ENCODE measurements at places on chromosomes 6 and 20. TPM values are rescaled to one million over a fixed set of nuclear protein-coding genes. Genes with fewer than 3 reads are reported as not detected.

The MICA gene
- 42.3 TPM for total RNA-seq

DNA sequence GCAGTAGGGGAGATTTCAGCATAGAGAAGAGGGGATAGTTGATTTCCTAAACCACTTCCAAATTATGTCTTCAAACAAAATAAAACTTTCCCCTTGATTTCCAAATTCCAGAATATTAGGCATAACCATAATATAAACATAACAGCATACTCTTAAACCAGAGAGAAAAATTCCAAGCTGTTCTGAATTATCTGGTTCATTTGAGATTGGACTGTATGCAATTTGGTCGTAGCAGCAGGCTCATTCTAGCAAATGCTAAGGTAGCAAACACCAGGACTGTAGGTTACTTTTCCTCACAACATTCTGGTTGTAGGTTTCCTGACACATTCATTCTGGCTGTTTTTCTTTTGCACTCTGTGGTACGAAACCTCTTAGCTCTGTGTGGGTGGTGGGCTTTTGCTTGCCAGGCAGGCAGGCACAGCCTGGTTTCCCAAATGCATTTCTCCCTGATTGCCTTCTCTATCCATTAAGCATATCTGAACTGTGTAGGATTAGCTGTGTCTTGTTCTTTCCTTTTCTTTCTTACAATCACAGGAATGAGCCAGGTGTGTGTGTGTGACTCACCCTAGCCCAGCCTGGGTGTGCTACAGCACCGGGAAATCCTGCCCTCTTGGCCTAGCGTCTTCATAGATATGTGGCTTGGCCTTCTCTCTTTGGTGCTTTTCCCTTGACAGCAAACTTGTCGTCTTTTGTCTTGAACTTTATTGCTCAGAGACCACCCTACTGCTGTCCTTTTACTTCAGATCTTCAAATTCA is 77.1 kb downstream of the JARID2 start:
- DNase-seq = peak; percentile 56

GRCh38 chr6:111799576-111800258 is 73.5 kb downstream of the FYN start:
- no peak for DNase-seq

The KCNB1 gene
- not detected for total RNA-seq

The LPA gene
- not detected for total RNA-seq

DNA sequence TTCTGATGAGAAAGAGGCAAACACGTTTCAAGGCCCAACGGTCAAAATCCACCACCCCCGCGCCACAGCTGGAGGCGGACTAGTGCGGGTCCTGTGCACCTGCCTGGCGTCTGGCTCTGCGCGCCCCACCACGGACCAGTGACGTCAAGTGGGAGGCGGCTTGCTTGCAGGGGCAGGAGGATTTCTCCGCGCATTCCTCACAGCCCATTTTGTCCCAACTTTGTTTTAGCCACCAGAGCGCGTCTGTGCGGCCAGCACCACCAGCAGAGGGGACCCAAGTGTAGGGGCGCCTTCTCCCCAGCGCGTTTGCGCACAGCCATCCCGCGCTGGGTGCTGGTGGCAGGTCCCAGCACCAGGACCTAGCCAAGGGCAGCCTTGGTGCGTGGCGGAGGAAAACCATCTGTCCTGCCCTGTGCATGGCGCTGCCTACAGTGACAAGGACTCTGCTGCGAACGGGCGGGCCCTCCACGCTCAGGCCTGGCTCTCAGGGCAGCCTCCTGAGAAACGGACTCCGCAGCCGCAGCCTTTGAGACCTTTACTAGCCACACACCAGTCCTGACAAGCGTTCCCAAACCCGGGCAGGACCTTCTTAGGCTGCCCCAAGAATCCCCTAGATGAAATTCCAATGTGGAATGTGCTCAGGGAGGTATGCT is 194.8 kb upstream of the EXOC2 start:
- no peak for DNase-seq

- DNase-seq = no peak
These were observed 17.1 kb downstream of the TTLL2 start for GRCh38 chr6:167341665-167342655.

GRCh38 chr20:41307021-41307420 is 10.5 kb downstream of the ZHX3 start:
- no peak for DNase-seq

The CALHM6 gene
- 9.6 TPM for total RNA-seq

DNA sequence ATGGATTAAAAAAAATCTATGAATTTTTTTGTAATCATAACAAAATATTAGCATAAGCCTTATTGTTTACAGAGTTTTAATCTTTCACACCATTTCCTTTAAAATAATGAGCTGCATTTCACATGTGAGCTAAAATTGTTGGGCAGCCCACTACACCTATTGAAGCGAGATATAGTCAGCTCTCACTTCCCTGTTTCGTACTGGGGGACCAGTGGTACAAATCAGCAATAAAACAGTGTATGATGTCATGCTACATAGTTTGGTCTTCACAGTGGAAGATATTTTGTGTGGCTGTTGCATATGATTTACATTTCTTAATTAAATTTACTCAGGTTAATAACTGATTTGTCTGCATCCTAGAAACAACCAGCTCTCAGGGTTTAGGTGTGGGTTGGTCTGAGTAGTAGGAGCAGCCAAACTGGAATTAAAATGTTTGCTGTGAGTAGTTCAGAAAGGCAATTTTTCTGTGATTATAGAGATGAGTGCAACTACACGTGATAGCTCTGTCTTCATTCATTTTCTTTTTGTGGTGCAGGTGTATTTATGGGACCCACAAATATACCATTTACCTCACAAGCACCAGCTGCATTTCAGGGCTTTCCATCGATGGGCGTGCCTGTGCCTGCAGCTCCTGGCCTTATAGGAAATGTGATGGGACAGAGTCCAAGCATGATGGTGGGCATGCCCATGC is 99.3 kb downstream of the B3GAT2 start:
- DNase-seq = no peak

- DNase-seq = peak; percentile 67
These were observed 320.2 kb downstream of the BTBD9 start for GRCh38 chr6:38319256-38320212.

The ADGB gene
- total RNA-seq = not detected

The BTN1A1 gene
- not detected for total RNA-seq

DNA sequence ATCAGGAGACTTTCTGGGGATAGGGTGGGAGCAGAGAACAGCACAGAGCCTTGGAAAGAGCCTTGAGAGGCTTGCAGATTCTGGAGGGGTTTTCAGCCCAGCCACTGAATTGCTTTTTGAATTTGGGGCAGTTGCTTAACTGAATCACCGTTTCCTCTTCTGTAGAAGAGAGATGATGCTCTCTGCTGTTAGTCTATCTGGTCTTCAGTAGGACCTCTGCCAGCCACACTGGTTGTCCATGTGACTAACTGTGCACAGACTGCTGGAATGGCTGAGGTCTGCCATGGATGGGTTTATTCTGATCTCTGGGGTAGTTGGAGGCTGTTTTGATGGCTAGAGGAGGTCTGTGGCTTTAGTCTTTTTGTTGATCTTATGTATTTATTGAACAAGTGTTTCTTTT is 21.4 kb upstream of the PRDM1 start:
- DNase-seq = no peak

DNA sequence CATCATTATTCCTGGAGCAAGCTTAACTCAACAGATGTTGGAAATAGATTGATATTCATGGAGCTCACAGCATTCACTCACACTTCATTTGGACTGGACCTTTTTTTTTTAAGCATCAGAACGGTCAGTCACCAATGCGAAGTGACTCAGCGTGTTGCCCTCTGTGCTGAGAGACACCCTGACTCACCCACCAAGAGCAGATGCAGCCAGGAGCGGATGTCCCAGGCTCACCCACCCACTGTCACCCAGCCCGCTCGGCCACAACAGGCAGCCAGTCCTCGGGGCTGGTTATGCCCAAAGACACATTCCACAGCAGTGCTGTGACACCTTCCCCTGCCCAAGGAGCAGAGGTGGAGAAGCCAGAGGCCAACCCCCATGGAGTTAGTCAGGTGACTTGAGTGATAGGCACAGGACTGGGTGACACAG is 15.7 kb downstream of the RNASET2 start:
- DNase-seq = peak; percentile 87

DNA sequence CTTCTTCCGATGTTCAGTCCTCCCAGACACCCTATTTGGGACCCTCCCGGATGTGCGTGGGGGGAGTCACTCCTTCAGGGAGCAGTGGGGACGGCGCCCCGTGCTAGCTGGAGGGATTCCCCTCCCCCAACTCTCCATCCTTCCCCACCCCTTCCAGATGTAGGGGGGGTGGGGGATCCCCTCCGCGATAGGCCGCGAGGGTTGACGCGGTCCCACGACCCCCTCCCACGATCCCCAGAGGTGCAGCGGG is 548 bp downstream of the GNL1 start:
- DNase-seq = no peak

The RALGAPB gene
- total RNA-seq = 33.8 TPM

DNA sequence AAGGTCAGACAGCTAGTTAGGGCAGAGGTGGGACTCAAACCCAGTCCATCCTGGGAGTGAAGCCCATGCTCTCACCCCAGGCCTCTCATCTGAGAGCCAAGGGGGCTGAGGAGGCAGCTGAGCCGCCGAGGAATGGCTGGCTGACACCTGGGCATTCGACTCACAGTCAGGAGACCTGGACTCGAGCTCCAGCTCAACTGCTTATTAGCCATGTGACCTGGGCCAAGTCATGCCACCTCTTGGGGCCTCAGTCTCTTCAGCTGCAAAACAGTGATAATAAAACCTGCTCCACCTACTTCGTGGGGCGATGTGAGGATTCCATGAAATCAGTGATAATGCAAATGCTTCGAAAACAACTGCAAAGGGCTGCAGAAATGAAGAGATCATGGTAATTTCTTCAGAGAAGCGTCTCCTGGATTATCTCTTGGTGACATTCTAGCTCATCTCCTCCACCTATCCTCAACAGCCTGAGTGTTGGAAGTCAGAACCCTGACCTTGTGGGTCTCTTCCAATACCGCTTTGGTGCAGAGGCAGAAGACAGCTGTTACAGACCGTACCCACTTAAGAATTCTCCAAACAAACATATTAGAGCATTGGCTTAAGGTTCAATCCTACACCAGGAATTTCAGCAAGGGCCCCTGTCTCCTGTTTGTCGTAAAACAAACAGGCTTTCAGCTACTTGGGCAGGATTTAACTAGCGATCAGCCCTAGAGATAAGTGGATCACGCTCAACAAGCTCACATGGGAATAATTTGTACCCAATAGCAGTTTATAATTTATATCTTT is 60.0 kb upstream of the PIM1 start:
- no peak for DNase-seq

The CALHM5 gene
- total RNA-seq = 4.1 TPM

GRCh38 chr6:85684809-85685171 is 42.1 kb upstream of the SYNCRIP start:
- no peak for DNase-seq

DNA sequence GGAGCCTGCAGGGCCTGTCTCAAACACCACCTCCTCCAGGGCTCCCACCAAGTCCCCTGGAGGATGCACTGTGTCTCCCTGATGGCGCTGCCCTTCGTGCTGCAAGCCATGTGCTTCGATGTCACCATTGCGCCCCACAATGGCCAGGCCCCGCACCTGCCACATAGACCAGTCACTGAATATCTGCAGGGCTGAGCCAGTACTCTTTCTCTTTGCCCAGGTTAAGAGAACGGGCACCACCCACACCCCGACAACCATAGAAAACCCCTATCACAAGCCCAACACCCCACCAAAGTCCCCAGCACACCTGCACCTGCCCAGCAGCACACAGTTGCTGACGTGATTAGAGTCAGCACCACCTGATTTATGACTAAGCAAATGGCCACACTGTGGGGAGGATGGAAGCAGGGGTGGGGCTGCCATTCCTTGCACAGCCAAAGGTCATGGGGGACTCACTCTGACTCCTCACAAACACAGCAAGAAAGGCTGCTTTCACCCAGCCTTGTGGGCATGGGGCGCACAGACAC is 104.3 kb downstream of the SLC23A2 start:
- no peak for DNase-seq

The HLA-DRB1 gene
- total RNA-seq = 5.5 TPM

The OLIG3 gene
- total RNA-seq = not detected

DNA sequence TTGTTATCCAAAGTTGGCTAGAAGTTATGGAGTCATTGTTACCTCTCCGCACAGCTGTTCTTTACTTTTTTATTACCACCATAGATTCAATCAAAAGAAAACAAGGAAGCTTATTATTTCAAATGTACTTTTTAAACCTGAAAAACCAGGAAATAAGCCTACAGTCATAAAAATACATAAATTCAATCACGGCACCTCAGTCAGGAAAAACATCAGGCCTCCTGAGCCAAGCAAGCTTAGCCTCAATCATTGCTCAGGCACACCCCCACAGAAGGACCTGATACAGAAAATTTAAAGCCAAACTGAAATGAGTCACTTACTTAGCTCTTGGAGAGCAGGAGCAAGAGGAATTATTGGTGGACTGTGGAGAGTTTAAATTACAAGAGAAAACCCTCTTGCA is 44.3 kb downstream of the MARCKS start:
- no peak for DNase-seq

The GSTA3 gene
- total RNA-seq = not detected

The TUBB2B gene
- 26.7 TPM for total RNA-seq

DNA sequence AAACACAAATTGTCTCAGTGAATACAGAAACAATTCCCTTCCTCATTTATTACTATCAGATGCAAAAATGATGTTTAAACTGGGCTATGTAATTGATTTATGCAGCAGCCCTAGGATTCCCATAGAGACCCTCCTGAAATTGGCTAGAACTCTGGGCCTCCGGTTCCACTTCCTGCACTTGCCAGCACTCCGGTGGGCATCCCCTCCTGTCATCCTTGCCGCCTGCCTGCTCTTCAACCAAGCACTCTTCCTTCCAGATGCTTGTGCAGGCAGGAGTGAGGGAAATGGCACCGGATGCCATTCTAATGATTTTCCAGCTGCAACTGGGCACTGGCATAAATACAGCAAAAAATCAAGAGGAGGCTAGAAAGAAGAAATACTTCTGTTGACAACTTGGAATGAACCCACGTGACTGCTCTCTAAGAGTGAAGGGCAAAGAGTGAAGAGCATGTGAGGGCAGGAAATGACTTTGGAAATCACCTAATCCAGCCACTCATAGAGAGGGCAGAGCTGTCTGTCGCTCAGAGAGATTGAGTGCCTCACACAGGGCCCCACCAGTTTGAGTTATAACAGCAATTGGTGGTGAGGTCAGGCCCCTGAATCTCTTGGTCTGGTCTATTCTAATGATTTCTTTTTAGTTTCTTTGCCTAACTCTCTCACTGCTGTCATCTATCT is 3.7 kb upstream of the NEDD9 start:
- peak; percentile 26 for DNase-seq

GRCh38 chr20:15945289-15945688 is 628.0 kb downstream of the KIF16B start:
- no peak for DNase-seq

The BLCAP gene
- 57.5 TPM for total RNA-seq

DNA sequence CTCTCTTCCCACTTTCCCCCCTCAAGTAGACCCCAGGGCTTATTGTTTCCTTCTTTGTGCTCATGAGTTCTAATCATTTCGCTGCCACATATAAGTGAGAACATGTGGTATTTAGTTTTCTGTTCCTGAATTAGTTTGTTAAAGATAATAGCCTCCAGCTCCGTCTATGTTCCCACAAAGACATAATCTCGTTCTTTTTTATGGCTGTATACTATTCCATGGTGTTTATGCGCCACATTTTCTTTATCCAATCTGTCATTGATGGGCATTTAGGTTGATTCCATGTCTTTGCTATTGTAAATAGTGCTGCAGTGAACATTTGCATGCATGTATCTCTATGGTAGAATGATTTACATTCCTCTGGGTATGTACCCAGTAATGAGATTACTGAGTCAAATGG is 16.9 kb upstream of the PERP start:
- no peak for DNase-seq
